ENCODE measurements at places on chromosomes 12 and 14. TPM values are rescaled to one million over a fixed set of nuclear protein-coding genes. Genes with fewer than 3 reads are reported as not detected.

The GLIPR1L1 gene
- not detected for total RNA-seq

The ITGB7 gene
- 1.8 TPM for total RNA-seq

The DDHD1 gene
- 27.3 TPM for total RNA-seq

The PROX2 gene
- not detected for total RNA-seq

The EML5 gene
- 2.7 TPM for total RNA-seq

DNA sequence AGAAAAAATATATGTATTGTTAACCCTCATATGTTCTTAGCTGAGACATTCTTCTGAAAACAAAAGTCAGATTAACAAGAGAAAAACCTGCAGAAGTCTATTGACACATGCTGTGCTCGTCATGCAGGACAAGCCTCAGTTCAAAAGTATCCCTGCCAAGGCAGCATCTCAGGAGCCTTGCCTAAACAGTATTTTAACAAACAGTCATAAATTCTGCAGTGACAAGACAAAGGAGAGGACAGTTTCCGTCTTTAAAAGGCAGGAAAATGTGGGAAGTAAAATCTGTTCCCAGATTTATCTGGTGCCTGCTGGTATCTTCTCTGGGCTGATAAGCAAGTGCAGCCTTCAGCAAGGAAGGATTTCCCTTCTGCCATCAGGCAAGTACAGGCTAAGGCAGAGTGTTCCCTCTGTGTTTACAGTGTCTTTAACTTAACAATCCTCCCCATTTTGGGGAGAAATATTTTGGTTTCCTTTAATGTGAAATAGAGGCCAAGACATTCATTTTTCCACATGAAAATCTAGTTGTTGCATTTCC, 480.2 kb upstream of the CCDC196 start:
- DNase-seq = no peak

DNA sequence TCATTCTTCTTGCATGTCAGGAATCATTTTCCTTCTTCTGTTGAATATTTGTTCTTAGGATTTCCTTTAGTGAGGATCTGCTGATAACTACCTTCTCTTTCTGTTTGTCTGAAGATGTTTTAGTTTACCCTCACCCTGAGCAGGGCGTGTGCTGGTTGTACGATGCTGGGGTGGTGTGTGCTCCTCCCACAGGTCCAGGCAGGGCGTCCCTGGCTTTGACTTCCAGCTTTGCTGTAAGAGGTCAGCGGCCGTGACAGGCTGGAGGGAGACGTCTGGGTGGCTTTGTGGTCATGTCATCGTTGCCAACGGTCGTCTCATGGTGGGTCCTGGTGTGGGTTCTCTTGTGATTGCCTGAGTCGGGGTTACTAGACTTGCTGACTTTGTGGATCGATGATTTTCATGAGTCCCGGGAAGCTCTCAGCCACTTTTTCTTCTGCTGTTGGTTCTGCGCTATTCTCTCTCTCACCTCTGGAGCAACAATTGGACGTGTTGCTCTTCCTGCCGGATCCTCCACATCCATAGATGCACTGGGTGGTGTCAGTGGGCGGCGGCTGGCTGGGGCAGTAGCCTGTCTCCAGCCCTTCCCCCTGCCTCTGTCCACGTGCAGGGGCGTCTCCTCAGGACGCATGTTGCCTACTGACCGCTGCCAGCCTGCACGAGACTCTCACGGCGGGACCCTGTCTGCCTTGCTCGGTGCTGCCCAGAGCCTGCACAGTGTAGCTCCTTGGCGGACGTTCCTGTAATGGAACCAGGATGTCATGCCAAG, 8.4 kb downstream of the PACS2 start:
- no peak for DNase-seq

DNA sequence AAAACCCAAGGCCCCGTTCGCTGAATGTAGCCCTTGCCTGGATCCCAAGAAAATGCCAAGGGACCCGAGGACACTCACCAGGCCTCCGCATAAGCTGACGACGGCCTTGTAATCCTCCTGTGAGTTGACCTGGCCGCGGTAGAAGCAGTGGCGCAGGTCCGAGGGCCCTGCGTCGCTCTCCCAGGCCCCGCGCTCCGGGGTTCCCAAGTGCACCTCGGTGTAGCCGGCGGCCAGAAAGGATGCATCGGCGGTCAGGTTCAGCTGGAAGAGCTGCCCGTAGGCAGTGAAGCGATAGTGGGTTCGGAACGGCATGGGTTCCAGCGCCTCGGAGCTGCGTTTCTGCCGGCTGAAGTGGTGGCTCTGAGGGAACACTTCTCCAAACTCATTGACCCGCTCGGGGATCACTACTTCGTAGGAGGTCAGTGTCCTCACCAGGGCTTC, 1.2 kb downstream of the ADAMTS20 start:
- no peak for DNase-seq

- DNase-seq = no peak
Measured at GRCh38 chr12:9253464-9253863, 45.3 kb upstream of the PZP start.

DNA sequence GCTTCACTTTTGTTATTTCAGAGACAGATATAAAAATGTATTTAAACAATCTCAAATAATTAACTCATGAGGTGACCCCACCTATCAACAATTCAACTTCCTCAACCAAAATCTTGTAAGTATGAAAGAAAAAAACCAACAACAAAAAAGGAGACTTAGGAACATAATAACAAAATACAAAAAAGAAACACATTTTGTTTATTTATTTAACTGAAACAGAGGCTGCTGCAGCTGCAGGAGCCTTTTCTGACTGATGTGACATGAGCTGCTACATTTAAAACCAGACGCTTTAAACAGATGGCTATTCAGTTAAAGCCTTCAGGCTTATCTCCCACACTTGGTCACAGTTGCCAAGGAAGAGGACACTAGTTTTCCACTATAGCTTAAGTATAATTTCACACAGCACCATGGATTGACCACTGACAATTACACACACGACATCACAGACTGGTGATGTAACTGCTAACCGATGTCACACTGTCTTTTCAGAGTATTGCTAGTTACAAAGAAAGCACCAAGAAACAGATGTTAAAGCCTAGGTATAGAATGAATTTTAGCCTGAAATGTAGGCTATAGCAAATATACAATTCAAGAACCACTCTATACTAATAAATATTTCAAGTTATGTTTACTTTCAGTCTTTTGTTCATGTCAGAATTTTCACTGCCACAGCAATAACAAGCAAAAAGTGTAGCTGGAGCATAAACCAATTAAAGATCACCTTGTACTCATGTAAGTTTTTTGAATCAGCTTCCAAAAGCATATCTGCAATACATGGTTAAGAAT, 113.0 kb downstream of the MED13L start:
- no peak for DNase-seq

- DNase-seq = no peak
Measured at GRCh38 chr12:121441555-121441954, 41.6 kb downstream of the RNF34 start.

DNA sequence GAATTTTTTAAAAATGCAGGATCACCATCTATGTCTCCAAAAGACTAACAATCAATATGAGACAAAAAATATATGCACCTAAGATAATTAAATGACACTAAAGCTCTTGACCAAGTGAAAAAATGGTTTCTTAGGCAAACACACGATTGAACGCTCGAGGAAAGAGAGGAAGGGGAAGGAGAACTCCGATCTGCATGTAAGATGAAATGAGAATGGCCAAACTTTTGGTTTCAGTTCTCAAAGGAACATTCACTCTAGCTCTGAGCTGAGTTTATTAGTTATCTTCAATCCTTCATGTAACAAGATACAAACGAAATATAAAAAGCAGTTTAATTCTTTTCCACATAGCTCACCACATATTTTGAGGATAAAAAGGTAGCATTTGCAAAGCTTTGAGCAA, 2.8 kb downstream of the DYRK4 start:
- DNase-seq = no peak

- no peak for DNase-seq
Measured at GRCh38 chr14:103671911-103672310, 42.9 kb downstream of the KLC1 start.

DNA sequence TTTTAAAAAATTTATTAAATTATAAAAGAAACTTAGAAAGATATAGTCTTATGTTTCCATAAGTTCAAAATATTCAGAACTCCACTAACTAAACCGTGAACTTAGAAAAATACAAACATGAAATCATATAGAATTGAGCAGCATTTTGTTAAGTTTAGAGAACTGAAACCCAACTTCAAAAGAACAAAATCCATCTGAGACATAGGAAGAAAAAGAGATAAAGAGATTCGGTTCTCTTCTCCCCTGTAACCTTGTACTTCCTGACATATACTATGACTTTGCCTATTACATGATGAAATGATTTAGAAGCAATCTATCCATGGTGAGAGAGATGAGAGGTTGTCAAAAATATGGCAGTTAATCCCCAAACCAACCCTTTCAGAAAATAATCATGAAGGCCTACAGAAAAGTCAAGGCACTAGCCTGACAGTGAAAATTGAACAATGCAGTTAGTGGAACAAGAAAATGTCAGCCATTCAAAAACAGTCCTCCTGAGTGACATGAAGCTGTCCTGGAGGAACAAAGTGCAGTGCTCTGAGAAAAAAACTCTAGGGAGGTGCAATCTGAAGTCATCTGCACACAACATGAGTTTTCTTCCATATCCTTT, 44.0 kb downstream of the C12orf50 start:
- DNase-seq = no peak

DNA sequence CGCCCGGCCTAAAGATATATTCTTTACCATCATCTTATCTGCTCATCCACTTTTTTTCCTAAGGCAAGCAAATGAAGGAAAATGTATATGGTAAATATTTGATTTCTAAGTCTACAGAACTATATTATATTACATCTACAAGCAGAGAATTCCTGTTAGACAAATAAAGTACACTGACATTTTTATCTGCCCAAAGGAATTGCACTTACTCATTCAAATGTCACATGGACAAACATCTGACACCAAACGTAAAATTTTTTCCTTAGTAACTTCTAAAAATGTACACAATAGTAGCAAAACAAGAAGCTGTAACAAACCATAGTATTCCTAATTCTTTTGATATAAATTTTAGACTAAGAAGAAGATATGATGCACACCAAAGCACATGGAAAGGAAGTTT, 51.0 kb downstream of the SPPL3 start:
- peak; percentile 30 for DNase-seq

GRCh38 chr12:90428465-90428864, 526.5 kb downstream of the CCER1 start:
- no peak for DNase-seq

GRCh38 chr12:65930114-65930828, 106.0 kb downstream of the HMGA2 start:
- no peak for DNase-seq

All from mammary epithelial cell (primary cell).